Esophagus squamous epithelium (tissue), 5 donors: ENCODE measurements at places on chromosomes 6 and 20.

- no peak for DNase-seq
These were observed 19.6 kb downstream of the SERPINB6 start for GRCh38 chr6:2951728-2952127.

DNA sequence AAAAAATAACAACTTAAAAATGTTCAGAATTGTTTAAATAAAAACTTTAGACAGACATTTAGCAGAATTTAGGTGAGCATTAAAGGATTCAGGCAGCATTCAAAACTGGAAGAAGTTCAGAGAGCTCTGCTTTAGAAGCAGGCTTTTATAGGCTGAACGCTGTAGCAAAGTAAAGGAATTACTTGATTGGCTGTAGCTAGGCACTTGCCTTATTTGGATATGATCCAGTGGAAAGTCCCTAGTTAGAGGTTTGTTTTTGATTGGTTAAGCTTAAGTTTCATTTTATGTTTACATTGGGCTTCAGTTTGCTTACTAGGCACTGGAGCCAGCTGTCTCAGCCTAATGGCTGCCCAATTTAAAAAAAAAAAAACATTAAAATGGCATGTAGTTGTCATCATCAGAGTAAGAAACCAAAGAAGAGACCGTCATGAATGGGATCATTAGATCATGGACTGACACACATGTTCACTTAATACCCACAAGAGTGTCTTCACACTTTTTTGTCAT, 65.1 kb downstream of the CBFA2T2 start:
- no peak for DNase-seq

- no peak for DNase-seq
These were observed at the start of gene SYNDIG1 for GRCh38 chr20:24469116-24469893. TSS of gene SYNDIG1 (plus strand) at chr20:24469629. CDS start at chr20:24543098, 73,469 bp downstream.

GRCh38 chr20:59301343-59302007, 1.1 kb downstream of the EDN3 start:
- DNase-seq = no peak

- DNase-seq = no peak
These were observed 54.4 kb upstream of the CEP85L start for GRCh38 chr6:118705544-118706491.

GRCh38 chr20:60334911-60335310, 376.7 kb downstream of the CDH26 start:
- no peak for DNase-seq

GRCh38 chr6:82507112-82507511, 143.5 kb downstream of the TPBG start:
- DNase-seq = no peak

DNA sequence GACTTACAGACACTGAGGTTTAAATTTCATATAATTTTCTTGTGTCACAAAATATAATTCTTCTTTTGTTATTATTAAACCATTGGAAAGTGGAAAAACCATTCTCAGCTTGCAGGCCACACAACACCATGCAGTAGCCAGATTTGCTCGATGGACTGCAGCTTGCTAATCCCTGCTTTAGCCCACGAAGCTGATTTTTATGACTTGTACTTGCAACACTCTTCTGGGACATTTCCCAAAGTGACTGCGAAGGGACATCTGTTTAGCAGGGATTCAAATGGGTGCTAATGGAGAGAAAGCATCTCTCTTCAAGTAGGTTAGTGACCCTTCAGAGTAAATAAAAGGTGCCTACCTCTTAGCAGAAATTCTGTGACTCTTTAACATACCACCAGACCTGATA, 304.6 kb upstream of the ZFP64 start:
- no peak for DNase-seq

DNA sequence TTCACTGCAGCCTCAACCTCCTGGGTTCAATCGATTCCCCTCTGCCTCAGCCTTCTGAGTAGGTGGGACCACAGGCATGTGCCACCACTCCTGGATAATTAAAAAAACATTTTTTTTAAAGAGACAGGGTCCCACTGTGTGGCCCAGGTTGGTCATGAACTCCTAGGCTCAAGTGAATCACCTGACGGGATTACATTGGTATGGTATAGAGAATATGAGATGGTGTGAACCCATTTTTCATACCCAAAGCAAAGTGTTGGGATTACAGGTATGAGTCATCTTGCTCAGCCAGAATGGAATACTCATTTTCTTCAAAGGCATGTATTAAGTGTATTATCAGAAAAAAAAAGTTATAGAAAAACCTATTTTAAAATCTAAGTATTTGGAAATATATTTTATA, 114.2 kb downstream of the AHI1 start:
- DNase-seq = no peak

- no peak for DNase-seq
These were observed 213.0 kb upstream of the CDYL start for GRCh38 chr6:4563156-4563555.

GRCh38 chr6:87837444-87837843, 135.4 kb upstream of the AKIRIN2 start:
- DNase-seq = no peak

GRCh38 chr20:47764154-47764733, 21.0 kb downstream of the SULF2 start:
- no peak for DNase-seq

DNA sequence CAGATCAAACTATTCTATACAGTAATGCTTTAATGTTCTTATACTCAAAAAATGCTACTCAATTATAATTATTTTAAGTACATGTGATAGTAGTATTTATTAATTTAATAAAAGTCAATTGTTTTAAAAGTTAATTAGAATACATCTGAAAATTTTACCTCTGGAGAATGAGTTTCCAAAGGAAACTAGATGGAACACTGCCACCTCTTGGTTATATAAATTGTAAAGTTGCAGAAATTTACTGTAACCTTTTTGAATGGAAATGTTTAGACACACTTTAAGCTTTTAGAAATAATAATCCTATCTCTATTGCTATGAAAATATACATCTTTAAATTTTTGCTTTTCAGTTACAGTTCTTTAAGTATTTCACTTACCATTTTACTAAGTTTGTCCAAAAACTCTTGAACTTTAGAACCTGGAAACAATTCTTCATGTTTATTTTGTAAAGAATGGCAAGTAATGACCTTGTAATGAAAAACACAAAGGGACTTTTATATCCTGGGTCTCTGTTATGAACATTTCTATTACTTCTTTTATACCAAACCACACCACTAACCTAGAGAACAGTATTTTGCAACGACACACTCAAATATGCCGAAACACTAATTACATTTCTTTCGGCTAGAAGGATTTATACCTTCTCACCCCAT, 10.9 kb upstream of the BMP5 start:
- no peak for DNase-seq

DNA sequence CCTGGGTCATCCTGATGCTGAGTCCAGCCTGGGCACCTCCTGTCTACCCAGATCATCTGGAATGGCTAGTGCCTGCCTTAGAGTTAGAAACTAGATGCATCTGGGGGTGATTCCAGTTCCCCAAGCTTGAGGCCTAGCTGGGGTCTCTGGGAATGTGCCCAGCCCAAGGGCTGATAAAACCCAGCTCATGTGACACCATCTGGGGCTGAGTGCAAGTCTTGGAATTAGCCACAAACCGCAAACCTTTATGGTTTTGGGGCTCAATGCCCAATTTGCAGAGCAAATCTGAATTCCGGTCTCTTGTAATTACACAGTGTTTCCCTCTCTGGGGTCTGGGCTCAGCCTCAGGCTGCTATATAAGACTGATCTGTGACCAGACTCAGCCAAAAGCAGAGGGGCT, at the start of gene BPIFB4:
Gene BPIFB4 (plus strand): TSS at position 385 of the 400 bp plus-strand sequence. CDS start 1,884 bp downstream, outside the sequence.
- DNase-seq = no peak

- DNase-seq = no peak
These were observed 107.5 kb downstream of the TAF4 start for GRCh38 chr20:61957961-61958715.

DNA sequence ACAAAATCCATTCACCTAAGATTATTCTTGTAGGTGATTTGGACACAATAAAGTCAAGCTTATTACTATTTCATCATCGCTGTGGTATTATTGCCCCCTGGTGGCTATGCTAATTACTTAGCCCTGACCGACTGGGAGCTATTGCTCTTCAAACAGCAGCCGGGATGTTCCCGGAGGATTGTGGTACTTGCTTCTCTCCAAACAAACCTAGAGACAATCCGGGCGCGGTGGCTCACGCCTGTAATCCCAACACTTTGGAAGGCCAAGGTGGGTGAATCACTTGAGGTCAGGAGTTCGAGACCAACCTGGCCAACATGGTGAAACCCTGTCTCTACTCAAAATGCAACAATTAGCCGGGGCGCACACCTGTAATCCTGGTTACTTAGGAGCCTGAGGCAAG, 15.4 kb upstream of the STMND1 start:
- no peak for DNase-seq

DNA sequence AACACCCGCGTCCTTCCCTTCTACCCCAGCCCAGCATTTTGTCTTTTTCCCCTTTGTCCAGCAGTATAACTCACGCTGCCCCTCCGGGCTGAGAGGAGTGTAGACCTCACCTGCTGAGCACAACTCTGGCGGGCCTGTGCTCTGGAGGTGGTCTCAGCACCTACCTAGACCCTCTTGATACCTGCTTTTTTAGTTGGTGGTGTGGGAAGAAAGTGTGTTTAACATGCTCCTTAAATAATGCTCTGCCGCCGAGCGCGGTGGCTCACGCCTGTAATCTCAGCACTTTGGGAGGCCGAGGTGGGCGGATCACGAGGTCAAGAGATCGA, 1.4 kb upstream of the TRIM26 start:
- no peak for DNase-seq

GRCh38 chr6:142374965-142375733, 73.3 kb downstream of the ADGRG6 start:
- DNase-seq = no peak

DNA sequence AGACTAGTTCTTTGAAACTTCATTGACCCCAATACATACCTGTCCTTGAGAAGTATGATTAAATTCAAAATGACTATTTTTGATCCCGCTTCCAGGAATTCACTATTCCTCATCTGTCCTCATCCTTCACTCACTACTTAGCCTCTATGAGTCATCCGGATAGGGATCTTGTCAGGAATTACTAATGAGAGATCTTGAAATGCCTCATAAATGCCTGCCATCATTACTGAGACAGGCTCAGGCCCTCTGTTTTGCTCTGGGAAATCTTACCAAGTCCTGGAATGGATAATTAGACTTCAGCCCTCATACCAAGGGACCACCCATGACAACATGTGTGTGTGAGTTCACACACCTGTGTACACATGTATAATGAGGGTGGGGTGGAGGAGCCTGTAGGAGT, 2.8 kb upstream of the CYP24A1 start:
- DNase-seq = no peak

GRCh38 chr6:161064915-161065314, 73.3 kb downstream of the MAP3K4 start:
- no peak for DNase-seq

GRCh38 chr6:140744659-140745320, 1370.3 kb upstream of the CITED2 start:
- DNase-seq = no peak

- DNase-seq = no peak
These were observed 7.2 kb downstream of the KIF16B start for GRCh38 chr20:16566080-16566479.

GRCh38 chr6:28134015-28134414, 7.7 kb upstream of the ZKSCAN8 start:
- DNase-seq = no peak

GRCh38 chr6:69980624-69981023, 114.3 kb downstream of the COL19A1 start:
- DNase-seq = no peak

DNA sequence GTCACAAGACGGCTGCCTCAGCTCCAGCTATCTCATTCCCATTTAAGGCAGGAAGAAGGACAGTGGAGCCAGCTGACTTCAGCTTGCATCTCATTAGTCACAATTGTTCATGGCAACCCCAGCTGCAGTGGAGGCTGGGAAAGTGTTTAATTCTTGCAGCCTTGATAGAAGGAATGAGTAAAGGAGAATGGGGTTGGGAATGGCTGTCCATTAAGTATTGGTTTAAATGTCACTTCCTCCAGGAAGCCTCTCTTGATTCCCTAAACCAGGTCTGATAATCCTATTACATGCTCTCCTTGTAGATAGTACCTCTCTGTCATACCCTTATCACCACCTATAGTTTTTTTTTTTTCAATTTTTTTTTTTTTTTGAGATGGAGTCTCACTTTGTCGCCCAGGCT, 166.4 kb downstream of the TFAP2C start:
- no peak for DNase-seq

DNA sequence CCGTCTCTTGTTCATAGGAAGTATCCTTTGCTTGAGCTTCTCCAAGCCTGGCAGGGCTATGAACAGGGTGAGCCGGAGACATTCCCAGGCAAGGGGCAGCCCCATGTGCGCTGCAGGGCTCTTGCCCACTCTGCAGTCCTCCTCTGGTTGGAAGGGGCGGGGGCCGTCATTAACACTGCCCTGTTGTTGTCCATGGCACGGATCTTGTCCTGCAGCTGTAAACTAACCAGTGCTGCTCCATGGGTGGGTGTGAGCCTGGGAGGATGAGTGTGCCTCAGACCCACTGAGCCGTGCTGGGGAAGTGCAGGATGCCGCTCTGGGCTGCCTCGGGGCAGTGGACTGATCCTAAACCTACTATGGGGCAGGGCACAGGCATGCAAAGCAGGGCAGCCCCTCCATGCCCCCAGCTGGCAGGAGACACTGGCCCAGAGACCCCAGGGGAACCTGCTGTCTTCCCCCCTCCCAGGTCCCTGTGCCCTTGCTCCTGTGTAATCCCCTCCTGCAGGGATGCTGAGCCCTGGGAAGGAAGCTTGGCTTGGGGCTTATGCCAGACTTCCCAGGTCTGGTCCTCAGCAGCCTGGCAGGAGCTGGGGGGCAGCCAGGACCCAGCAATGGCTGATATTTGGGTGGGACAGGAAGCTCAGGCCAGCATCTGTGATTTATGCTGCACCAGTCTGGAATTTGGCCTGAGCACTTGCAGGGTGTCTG, 8.5 kb downstream of the EBF4 start:
- no peak for DNase-seq

DNA sequence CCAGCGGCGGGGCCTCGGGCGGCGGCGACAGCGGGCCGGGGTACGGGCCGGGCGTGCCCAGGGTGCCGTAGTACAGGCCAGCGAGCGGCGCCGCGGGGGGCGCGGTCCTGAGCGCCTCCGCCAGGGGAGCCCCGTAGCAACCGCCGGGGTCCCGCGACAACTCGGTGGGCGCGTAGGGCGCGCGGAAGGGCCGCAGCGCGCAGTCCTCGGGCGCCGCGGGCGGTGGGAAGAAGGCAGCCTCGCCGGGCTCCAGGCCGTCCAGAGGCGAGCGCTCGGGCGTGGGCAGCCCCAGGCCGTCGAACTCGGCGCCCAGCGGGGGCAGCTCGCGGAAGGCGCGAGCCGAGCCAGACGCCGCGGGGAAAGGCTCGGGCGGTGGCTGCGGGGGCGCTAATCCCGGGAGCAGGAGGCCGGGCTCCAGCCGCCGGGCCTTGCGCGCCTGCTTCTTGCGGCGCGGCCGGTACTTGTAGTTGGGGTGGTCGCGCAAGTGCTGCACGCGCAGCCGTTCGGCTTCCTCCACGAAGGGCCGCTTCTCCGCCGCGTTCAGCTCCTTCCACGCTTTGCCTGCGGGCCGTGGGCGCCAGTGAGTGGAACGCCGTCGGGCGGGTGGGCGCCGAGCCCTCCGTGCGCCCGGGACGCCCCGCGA, 916 bp downstream of the SOX18 start:
- no peak for DNase-seq
